ENCODE measurements at places on chromosomes 2 and 18. TPM values are rescaled to one million over a fixed set of nuclear protein-coding genes. Genes with fewer than 3 reads are reported as not detected.

Gene FAP
- total RNA-seq: 582 TPM

Gene GPR35
- total RNA-seq: 1.5 TPM

Gene C2orf78
- not detected for total RNA-seq

GRCh38 chr2:156901373-156902031, 356.0 kb upstream of the GALNT5 start:
- no peak for DNase-seq

Gene ANKRD53
- total RNA-seq: 1.1 TPM

Gene GPBAR1
- total RNA-seq: 0.36 TPM

GRCh38 chr2:189076572-189076971, 102.4 kb downstream of the COL3A1 start:
- no peak for DNase-seq

- peak; percentile 93 for DNase-seq
Observed at GRCh38 chr2:46913471-46914381, 1.9 kb downstream of the MCFD2 start.

DNA sequence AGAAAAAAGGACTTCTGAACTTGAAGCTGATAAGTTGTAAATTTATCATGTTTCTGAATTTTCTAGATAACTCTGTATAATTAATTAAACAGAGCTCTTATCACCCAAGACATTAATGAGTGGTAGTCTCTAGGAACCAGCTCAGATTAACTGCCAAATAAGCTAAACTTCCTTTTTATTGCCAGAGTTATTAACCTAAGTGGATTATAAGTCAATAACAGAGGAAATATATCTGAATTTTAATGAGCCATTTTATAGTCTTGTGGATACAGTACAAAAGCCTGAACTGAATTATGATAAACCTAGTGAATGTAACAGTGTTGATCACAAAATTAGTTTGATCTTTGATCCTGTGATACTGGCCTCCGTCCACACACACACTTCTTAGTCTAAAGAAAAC, 111.5 kb downstream of the COMMD1 start:
- DNase-seq: no peak

- peak; percentile 83 for DNase-seq
Observed at GRCh38 chr18:80159713-80160636, 50.9 kb downstream of the ADNP2 start.

- no peak for DNase-seq
Observed at GRCh38 chr18:58691256-58691655, 20.0 kb downstream of the MALT1 start.

DNA sequence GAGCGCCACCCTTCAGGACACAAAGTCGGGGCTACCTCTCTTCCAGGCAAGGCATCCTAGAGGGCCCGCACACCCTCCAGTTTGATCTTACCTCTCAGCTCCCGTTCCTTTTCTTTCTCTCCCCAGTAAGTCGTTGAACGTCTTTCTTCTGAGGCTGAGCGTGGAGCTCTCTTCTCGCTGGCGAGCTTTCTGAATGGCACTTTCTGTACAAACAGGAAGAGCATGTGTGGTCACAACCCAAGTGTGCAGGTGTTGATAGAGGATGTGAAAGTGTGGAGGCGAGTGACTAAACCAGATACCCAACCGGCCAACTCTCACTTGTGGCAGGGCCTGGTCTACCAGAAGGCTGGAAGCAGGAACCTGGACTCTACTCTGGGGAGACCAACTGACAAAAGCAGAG, at the start of gene AFF3:
Gene AFF3, minus strand, starts transcription at position 198 of the 400 bp plus-strand sequence. CDS start 38,136 bp downstream, outside the sequence.
- no peak for DNase-seq

- peak; percentile 86 for DNase-seq
Observed at GRCh38 chr2:32357318-32358110, 691 bp downstream of the BIRC6 start.

DNA sequence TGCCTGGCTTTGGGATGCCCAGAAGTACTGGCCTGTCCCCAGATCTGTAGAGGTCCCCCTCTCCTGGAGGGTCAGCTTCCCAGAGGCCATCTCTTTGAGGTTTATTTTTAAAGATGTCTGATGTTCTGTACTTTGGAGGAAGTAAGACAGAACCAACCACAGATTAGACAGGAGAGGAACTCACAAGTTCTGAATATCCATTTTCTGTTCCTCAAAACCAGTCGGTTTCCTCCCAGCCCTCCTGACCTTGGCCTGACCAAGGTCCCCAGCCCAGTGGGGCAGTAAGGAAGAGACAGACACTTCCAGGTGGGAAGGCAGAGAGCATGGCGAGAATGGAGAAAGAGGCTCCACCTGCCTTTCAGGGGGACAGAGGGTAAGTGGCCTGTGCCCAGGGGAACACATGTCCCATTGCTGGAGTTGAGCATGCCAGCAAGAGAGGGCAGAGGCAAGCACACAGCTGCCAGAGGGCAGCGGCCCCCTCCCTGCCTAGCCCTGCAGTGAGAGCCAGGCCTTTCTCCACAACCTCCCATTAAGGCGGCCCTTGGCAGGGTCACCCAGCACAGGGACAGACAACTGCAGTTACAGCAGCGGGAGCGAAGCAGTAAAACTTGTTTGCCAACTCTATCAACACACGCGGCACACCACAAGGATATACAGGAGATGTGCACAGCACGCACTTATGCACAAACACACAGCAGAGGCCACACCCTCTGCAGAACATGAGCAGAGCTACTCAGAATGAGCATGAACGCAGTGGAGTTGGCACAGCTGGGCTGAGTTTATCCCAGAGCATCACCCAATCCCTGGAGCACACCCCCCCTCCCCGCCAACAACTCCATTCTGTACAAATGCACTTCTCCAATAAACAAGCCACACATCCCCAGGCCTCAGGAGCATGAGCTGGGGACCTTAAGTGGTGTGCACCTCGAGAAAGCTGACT, 18.5 kb upstream of the SEMA4C start:
- no peak for DNase-seq

DNA sequence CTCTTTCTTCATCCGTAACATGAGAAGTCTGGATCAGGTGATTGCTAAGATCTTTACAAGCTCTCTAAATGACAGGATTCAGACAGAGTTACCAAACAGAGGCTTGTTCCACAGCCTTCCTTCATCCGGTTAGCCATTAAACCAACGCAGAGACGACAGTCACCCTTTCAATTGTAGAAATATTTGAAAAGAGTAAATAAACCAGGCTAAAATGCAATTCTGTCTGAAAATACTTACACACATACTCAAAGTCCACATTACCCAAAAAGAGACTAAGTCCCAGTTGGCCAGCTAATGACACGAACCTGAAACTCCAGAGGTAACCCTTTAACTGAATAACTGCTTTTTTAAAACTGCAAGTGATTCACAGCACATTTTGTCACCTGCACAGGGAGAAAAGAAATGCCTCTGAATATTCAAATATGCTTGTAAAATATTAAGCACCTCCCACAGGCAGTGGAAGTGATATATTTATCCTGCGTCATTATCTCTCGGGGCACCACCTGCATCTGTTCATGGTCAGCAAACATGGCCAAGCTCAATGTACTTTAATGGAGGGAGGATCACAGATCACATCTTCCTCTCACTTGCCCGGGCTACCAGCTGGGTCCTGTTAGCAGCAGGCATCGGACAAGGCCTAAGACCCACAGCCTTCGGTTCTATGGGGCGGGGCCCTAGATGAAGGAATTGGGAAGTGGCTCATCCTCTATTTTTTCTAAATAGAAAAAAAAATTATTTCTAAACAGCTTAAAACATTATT, 38.8 kb upstream of the DNER start:
- DNase-seq: no peak

Gene CNTNAP5
- not detected for total RNA-seq

GRCh38 chr2:3149441-3150217, 228.0 kb downstream of the EIPR1 start:
- no peak for DNase-seq

Gene RASGRP3
- 0.72 TPM for total RNA-seq

DNA sequence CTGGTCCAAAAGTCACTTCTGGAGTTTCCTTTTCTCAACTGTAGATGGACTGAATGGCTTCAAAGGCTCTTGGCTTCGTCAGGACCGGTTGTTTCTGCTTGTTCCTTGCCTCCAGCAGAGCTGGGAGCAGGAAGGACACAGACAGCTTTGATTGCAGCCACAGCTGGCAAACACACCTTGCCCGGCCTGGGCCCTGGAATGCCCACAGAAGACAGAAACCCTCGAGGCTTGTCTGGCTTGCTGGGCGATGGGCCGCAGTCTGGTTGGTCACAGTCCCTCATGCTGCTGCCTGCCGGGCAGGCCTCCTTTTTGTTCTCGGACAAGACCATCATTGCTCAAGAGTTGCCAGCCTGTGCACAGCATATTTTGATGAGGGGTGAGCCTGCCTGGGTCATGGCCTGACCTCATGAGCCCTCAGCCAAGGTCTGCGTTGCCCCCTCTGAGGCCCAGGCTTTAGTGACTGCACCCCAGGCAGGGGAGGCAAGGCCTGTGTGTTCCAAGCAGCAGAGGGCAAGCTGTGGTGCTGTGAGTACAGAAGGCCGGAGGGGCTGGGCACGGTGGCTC, 37.8 kb downstream of the ATP6V1C2 start:
- DNase-seq: no peak

GRCh38 chr2:138589663-138590062, 88.1 kb downstream of the SPOPL start:
- DNase-seq: no peak

DNA sequence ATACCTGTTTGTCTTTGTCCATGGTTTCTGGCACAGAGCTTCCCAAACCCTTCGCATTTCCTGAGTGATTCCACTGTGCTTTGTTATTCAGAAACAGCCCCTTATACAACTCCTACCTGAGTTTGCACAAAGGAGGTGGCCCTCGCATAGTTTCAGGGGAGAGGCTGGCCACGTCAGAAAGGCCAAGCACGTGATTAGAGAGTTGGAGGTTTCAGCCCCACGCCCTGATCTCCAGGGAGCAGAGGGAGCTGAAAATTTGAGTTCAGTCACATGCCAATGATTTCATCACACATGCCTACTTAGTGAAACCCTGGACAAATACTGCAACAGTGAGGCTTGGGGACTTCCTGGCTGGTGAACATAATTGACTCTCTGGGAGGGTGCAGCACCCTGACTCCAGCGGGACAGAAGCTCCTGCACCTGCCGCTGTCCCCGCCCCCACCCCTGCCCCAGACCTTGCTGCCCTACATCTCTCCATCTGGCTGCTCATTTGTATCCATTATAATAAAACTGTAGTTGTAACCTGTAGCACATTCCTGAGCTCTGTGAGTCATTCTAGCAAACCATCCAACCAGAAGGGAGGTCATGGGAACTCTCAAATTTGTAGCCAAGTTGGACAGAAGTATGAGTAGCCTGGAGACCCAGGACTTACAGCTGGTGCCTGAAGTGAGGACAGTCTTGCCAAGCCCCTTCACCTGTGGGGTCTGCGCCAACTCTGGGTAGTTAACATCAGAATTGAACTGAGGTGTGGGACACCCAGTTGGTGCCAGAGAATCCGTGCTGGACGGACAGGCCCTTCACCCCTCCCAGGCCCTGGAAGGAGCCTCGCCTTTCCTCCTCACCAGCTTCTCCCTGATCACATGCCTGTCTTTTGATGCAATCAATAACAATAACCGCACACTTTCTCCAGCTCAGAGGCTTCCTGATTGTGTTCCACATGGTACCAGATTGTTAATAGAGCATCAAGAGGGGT, 224.3 kb downstream of the ANAPC1 start:
- peak; percentile 87 for DNase-seq

Gene SP140
- total RNA-seq: 0.36 TPM

- peak; percentile 97 for DNase-seq
Observed at GRCh38 chr2:217994776-217995274, 8.0 kb downstream of the TNS1 start.

Gene IL1F10
- total RNA-seq: not detected

DNA sequence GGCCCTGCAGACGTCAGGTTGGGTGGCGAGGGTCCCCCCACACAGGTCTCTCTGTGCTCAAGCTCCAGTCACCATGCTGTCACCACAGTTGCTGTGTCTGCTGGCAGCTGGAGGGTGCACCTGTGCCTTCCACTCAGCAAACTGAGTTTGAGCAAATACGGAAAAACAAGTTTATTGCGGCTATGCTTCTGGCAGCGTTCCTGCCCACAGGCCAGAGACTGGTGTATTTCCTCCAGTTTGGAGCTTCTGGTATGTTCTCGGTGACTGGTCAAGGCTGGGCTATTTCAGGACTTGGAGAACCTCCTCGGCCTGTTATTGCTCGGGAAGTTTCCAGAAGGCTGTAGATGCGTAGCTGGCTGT, 132.6 kb downstream of the SEPTIN10 start:
- no peak for DNase-seq

Data from osteoblast (primary cell).